ENCODE measurements at places on chromosomes 4 and X.

DNA sequence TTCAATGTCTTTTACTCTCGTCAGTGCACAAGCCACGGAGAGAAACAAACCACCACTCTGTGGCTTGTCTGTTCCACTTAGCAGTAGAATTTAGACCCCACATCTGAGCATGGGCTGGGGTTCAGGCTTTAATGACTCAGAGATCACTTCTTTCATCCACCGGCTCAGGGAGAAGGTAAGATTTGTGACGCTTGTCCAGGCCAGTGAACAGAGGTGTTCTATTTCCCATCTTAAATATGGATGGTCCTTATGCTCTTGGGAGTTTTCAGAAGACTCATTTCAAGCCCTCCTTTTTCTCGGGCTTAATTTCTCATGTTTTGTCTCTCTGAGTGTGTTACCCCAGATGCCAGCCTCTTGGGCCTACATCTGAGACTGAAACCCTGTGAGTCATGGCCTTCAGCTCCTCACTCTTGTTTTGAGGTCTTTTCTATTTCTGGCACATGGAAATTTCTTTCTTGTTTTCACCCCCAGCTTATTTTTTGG lies 127.4 kb upstream of the SFRP2 start:
- no peak for DNase-seq

- DNase-seq: no peak
Observed at GRCh38 chr4:25859429-25860148, 3.2 kb downstream of the SEL1L3 start.

GRCh38 chr4:2297606-2298531 lies 36.0 kb upstream of the MXD4 start:
- DNase-seq: no peak

DNA sequence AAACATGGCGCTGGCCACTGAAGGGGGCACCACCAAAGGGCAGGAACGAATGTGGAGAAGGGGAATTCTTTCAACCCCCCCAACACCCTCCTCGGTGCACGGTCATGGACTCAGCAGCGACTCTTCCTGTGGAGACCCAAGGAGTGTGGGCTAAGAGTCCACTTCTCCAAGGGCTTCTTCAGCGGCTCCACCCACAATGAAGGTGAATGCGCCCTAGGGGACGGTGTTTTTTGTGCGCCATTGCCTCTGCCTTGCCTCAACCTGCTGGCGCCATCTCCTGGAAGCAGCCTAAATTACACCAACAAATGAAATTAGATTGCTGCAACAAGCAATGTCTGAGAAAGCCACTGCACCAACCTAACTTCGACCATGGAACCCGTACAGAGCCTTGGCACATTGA lies 169.2 kb upstream of the MAGEB18 start:
- DNase-seq: no peak

DNA sequence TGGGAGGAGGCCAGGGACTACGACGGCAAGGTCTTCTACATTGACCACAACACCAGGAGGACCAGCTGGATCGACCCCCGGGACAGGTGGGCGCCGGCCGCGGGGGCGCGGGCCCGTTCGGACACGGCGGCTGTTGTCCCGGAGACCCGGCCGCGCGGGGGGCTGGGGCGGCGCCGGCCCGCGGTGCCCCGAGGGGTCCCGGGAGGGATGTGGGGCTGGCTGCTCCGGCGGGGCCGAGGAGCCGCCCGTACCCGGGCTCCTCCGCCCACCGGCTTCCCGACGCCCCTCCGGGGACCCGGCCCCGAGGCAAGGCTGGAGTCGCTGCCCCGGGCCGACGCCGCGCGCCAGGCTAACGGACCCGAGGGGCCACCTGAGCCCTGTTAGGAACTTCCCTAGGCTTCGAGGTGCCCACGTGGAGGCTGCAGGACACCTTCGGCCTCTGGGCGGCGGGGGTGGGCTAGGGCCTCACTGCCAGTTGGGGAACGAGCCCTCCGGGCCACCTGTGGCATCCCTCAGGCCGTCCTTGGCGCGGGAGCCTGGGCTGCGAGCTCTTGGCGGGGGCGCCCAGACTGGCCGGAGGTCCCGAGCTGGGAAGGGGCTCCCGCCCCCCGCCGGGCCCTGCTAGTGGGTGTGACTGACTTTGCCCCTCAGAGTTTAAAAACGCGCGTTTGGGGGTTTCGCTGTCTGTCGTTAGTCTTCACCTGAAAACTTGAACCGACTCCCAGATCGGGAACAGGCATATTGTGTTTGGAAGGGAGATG lies 660 bp downstream of the WWC2 start:
- DNase-seq: no peak

DNA sequence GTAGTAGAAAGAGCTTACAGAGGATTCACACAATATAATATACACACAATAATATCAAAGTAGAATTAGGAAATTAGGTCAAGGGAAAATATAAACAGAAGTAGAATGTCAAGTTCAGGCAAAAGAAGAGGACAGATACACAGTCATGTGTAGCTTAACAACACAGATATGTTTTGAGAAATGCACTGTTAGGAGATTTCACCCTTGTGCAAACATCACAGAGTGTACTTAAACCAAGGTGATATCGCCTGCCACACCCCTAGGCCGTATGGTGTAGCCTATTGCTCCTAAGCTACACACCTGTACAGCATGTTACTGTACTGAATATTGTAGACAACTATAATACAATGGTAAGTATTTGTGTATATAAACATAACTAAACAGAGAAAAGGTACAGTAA lies 110.0 kb upstream of the EDNRA start:
- no peak for DNase-seq
